ENCODE measurements at places on chromosomes 5 and 9.
A peak's percentile ranks its signal among the peaks of the same experiment; 100 is the strongest.

DNA sequence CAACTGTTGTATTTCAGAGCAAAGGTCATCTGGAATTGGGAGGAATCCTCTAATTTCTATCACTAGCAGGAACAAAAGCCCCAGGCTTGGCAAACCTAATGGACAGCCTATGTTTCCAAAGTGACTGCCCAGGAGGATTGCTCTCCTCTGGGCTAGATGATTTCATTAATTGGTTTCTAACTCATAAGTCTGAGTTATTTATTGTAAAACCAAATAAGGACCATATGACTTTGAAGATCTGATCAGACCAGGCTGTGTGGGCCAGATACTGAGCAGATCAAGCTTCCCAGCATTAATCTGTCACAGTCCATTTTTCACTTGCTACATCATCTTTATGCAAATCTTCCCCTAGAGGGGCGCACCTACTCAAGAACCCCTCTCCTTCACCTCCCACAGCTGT lies 125.2 kb downstream of the PRDM6 start:
- DNase-seq = no peak

DNA sequence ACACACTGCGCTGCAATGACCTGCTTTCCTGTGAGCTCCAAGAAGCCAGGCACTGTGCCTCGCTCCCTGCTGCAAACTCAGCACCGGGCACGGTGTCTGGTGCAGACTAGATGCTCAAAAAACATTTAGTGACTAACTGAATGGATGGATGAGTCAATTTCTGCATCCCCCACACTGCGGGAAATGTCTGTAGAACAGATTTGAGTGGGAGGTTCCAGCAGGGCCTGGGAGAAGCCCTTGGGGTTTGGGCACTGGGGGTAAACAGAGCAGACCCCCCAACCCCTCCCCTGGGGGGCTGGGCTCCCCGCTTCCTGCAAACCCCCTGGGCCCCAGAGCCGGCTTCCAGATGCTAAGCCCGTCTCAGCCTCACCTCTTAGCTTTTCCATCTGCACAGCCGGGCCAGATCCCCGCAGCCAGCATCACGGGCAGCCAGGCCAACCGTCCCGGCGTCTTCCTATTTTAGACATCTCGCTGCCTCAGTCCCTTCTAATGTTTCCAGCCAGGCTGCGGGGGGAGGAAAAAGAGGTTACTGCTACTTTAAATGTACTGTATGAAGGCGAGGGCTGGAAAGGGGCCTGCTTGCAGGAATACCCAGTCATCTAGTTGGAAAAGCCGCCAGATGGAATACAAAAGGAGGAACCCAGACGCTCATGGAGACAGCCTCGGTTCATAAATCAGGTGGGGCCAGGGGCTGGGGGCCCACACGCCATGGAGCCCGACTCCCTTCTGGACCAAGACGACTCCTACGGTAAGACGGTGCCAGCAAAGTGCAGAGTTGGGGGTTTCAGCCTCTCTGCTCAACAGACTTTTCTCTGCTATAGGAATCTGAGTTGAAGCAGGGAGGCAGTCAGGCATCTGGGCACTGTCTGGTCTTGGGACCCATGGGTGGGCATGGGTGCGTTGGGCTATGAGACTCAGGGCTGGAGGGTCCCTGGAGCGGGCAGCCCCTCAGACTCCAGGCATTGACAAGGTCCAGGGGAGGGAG lies 67.1 kb upstream of the GGTA1 start:
- no peak for DNase-seq

DNA sequence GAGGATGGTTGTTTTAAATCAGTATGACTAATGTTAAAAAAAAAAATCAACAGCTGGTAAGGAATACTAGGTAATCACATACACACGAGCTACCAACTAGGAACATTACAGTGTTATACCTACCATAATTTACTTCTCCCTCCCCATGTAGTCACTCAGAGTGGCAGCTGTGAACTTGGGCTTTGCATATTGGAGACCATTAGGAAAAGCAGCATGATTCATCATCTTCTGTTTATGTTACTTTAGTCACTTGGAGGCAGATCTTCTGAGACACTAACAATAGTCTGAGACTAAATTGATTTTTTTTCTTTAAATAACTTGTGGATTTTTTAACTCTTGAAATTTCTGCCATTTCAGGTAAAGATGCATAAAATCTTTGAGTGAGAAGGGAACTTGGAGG lies 141.5 kb upstream of the NR4A3 start:
- no peak for DNase-seq

- no peak for DNase-seq
Measured at GRCh38 chr9:93597142-93597706, 20.8 kb downstream of the PHF2 start.

- no peak for DNase-seq
Measured at GRCh38 chr9:16729651-16730050, 140.8 kb downstream of the BNC2 start.

GRCh38 chr5:132876020-132876759 lies 2.7 kb downstream of the LEAP2 start:
- no peak for DNase-seq

DNA sequence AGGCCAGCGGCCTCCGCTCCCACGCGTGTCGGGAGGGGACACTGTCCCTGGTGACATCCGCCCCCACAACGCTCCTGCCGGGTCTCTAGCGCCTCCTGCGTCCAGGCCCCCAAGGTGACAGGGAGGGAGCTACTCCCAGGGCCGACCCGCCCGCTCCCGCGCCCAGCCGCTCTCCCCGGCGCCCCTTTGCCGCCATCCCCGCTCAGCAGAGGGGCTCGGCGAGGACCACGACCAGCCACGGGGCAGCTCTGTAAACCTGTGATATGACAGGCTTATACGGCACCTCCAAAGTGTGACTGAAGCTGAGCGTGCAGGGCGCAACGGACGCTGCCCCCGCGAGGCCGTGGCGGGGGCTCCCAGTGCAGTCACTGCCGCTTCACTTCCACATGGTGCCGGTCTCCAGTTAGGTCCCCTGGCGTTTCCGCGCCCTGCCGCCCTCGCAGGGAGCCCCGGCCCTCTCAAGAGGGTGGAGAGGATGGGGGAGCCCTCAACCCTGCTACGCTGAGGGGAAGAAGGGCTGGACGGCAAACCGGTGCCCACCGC lies 978 bp upstream of the ADCY2 start:
- DNase-seq = no peak

DNA sequence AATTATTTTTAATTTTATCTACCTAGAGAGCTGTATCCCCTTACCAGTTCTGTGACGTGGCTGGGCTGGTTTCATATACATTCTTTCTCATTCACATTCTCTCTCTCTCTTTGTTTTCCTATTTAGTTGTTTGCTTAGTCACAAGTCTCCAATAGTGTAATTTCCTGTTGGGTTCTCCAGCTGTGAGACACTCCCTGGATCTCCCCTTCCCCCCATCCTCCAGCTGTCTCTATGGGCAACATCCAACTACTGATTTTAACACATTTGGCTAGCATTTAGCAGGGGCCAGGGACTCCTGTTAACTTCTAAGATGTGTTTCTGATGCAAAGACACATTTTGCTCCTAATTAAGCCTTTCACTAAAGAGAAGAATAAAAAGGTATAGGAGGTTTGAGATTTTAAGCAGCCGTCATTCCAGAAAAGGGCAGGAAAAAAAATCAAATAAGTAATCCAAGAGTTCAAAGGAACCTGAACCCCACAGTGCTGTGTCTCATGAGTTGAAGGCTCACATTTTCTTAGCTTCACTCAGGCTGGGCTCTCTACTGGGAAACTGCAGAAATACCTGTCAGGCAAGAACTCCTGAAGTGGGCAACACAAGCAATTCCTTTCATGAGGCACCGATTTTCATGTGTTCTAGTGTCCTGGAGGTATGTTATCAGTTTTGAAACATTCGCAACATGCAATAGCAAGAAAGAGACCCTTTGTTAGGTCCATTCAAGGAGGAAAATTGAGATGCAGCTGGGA lies 198.7 kb upstream of the C9orf72 start:
- DNase-seq = no peak

DNA sequence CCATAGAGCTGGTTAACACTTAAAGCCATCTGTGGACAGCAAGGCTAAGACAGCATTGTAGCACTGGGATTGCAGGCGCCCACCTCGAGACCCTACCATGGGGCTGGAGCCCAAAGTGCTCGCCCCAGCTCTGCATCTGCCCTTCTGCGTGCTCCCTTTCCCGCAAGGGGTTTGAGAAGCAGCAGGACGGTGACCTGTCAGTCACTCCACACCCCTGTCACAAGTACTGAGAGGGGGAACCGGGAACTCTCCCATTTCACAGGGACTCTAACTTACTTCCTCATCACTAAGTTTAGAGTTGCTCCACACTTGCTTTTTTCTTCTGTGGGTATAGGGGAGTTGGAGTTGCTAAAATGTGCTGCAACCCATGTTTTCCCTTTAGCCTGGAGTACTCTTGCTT lies 273.2 kb downstream of the SMARCA2 start:
- no peak for DNase-seq

GRCh38 chr5:39696672-39697398 lies 272.1 kb upstream of the DAB2 start:
- DNase-seq = no peak

- DNase-seq = peak; percentile 73
Measured at GRCh38 chr9:95127249-95128176, 190.0 kb downstream of the FANCC start.

DNA sequence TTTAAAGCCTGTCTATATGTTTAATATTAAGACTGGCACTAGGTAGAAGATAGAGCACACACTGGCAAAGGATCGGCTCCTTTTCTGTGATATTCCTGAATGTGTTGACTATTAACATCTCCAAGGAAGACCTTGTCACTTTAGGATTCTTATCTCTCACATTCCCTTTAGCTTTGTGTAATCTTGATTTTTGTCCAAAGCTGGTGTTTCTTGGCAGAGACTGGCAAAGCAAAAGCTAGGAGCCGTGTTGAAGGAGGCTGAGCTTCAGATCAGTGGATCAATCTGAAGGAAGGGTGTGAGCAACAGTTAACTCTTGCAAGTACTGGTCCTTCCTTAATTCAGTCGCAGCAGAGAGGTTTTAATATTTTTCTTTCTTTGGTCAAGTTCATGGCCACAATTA lies 830.4 kb upstream of the ZNF608 start:
- DNase-seq = no peak

DNA sequence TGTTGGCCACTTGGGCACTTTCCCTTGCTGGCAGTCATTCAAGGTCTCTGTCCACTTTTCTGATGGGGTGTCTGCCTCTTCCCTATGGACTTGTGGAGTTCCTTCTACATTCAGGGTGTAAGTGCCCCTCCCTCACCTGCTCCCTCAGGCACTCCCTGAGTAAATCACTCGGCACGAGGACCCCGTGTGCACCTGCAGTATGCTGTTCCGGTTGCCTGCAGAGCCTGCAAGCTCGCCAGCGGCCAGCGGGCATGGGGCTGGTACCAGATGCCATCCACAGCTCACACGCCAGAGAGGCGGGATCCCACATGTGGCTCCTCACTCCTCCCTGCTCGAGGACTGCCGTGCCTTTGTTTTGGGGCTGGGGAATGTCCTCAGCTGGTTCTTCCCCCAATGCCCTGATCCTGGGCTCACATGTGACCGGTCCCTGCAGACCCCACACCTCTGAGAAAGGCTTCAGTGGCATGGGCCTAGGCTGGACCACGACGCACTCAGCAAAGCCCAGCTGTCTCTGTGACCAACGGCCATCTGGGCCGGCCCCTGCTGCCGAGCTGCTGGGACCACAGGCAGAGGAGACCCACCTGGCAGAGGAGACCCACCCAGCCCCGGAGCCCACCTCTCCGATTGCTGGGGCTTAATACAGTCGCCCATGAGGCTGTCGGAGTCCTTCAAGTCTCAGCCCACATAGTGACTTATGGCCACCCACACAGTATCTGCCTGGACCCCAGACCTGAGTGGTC lies 46.1 kb upstream of the CLPTM1L start:
- no peak for DNase-seq

GRCh38 chr5:28473531-28474107 lies 1435.2 kb upstream of the CDH9 start:
- DNase-seq = no peak

DNA sequence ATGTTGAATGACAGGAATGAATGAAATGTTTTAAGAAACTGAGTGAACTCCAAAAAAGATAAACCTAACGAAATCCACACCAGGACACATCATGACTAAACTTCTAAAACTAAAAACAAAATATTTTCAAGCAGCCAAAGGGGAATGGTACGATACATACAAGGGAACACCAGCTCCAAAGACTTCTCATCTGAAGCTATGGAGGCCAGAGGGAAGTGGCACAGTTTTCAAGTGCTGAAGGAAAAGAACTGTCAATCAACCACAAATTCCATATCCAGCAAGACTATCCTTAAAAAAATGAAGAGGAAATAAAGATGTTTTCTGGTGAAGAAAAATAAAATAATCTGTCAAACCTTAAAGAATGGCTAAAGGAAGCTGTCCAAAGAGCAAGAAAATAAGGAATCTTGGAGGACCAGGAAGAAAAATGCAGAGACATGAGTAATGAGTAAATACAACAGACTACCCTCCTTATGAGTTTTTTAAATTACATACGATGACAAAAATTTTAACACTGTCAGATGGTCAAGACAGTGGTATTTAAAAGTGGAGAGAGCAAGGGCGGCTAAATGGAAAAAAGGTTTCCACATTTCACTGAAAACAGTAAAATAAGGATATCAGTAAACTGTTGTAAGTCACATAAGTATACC lies 12.0 kb downstream of the CAMSAP1 start:
- no peak for DNase-seq

- DNase-seq = no peak
Measured at GRCh38 chr5:7869474-7870136, 657 bp downstream of the MTRR start.

GRCh38 chr5:140694276-140694675 lies 3.0 kb downstream of the HARS2 start:
- no peak for DNase-seq

DNA sequence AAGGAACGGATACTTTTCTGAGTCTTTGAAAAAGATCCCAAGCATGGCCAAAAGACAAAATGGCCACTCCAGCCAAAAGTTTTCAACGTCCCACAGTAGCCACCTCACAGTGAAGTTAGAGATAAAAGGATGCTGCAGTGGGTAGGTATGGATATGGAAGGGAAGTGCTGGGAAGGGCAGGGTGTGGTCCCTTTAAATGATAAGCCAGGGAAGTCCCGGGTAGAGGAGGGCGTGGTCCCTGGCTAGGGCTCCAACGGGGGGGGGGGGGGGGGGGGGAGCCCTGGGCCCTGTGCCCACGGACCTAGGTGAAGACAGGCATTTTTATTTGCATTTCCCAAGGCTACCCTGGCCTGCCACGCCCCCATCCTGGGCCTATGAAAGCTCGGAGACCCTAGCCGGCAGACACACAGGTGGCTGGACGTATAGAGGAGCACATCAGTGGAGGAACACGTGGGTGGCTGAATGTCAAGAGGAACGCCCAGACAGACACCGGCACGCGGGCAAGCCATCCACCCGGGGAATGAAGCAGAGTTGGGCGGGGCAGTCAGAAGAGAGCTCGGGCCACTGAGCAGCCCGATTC lies 306.7 kb downstream of the NFIB start:
- DNase-seq = no peak

DNA sequence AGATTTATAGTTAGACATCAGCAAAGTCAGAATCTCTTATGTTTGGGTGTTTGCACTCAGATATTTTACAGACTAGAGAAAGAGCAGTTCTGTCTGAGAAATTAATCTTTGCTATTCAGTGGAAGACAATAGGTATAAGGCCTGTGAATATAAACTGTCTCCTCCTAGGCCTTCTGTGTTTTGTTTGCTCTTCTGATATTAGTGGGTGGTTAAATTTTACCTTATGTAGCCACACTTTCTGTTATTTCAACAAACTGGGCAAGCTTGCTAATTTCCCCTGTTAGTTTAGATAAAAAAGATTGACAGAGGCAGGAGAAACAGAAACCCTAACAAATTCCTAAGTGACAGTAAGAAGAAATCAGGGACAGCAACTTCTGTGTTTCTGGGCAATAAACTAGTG lies 141.6 kb downstream of the ARHGAP26 start:
- DNase-seq = no peak
